ENCODE measurements at places on chromosomes 4 and X.

DNA sequence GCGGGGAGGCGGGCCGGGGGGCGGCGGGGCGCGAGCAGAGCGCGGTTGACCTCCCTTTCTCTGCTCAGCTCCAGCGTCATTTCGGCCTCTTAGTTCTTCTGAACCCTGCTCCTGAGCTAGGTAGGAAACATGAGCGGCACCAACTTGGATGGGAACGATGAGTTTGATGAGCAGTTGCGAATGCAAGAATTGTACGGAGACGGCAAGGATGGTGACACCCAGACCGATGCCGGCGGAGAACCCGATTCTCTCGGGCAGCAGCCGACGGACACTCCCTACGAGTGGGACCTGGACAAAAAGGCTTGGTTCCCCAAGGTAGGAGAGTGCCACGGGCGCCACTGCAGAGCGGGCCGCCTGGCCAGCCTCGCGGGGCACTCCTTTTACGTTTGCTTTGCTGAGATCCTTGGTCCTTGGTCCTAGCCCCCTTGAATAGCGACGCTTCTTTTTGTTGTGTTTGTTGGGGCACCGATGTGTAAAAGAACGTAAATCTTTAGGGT lies at the start of gene HTATSF1:
Gene HTATSF1, plus strand, starts transcription at position 37 of the 497 bp plus-strand sequence. Its CDS starts 93 bp downstream, at position 130.
- no peak for DNase-seq

- DNase-seq, result no peak
These were observed 168.8 kb upstream of the HS3ST1 start for GRCh38 chr4:11597506-11597905.

GRCh38 chr4:123478859-123479345 lies 82.3 kb downstream of the SPRY1 start:
- no peak for DNase-seq

GRCh38 chr4:92825256-92825655 lies 521.5 kb downstream of the GRID2 start:
- DNase-seq, result no peak

DNA sequence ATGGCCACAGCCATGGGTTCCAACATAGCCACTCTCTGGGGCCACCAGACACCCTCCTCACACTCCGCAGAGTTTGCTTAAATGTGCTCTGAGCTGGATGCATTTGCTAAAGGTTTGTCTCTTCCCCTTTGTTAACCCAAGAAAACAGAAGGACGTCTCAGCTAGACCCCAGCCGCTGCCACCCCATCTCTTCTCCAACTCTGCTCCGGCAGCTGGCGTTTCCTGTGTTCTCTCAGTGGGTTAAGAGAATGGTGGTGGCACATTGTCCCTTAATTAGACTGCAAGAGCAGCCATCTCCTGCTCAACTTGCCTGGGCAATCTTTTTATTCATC lies 43.7 kb upstream of the FAM9C start:
- DNase-seq, result peak; percentile 69

DNA sequence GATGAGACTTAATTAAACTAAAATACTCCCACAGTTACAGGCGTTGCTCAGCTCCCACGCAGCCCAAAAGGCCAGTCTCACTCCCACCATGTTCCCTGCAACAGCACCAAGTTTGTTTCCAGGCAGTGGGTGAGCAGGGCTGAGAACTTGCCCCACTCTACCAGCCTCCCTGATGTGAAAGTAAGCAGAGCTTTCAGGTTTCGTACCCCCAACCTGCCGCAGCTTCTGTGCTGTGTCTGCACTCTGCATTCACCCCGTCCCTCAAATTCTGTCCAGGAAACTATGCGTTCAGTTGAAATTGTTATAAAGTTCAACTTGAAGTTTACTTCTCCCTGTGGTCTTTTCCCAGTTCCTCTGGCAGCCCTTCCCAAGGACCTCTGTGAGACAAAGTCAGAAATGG lies 17.2 kb downstream of the GLUD2 start:
- DNase-seq, result no peak

DNA sequence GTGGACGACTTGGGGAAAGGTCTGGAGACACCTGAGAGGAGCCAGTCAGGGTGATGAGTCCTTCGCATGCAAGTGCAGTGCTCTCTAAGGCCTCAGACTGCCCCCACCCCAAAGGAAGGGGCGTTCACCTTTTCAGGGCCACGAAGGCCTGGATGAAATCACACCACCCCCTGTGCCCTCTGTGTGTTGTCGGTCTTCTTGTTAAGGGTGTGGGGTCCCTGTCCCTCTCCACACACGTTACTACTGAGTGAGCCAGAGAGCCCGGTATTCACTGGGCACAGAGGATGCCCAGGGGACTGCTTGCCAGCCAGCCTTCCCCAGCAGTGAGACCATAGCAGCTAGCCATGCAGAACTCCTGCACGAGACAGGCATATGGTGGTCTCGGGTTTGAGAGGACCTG lies 72.0 kb downstream of the MTMR1 start:
- no peak for DNase-seq

All from Jurkat, Clone E6-1 (cell line).